ENCODE measurements at places on chromosomes 16 and 17.
A peak's percentile ranks its signal among the peaks of the same experiment; 100 is the strongest.

GRCh38 chr16:13912891-13913290 lies 7.1 kb upstream of the ERCC4 start:
- no peak for DNase-seq

GRCh38 chr17:69854225-69854780 lies 220.7 kb upstream of the KCNJ16 start:
- DNase-seq = no peak

GRCh38 chr17:55005520-55005919 lies 37.0 kb downstream of the STXBP4 start:
- DNase-seq = peak; percentile 40

GRCh38 chr17:3890878-3891219 lies 2.0 kb downstream of the CAMKK1 start:
- DNase-seq = no peak

DNA sequence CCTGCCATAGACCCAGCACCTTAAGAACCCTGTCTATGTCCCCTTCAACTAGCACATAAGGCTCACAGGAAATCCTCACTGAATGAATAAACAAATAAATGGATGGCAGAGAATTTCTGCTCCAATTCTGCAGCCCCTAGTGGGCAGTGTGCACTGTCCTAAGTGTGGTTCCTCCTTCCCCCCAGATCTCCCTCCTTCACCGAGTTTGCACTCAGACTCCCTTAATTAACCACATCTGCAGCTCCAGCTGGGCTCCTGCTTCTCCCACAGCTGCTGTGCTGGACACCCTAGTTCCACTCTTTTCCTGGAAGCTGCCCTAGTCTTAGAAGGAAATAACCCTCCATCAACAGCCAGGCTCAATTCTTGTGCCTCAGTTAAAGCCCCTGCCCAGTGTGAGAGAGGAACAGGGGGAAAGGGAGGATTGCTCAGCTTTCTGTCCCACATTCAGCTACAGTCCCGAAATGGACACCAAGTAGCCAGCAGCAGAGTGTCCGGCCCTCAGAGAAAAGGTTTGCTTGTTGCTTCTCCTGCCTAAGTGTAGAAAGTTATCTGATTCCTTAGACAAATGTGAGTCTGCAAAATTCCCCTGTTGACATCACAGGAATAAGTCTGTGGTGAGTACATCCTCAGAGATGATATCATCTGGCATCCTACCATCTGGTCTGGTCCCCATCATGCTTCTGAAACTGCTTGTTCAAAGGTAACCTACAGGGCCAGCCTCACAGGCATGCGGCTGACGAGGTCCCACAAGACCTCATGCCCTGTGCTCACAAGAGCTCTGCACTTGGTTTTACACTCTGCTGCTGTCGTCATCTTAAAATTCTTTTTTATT lies 12.3 kb downstream of the LRRC3C start:
- no peak for DNase-seq

DNA sequence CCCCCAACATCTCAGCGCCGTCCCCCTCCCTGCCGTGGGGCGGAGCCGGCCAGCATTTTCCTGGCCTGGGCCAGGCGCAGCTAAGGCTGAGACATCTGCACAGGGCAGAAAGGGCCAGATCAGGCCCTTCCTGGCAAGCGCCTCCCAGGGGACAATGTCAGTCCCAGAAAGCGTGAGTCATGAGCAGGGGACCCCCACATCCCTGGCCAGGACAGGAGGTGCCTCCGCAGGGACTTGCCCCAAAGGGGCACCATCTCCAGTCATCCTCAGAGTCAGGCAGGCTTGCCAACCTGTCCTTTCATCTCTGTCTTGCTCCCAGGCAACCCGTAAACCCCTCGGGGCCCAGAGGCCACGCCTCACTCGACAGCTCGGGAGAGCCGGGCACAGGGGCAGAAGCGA lies 43.2 kb downstream of the SOCS1 start:
- no peak for DNase-seq

GRCh38 chr17:66432996-66433551 lies 130.7 kb downstream of the PRKCA start:
- no peak for DNase-seq

DNA sequence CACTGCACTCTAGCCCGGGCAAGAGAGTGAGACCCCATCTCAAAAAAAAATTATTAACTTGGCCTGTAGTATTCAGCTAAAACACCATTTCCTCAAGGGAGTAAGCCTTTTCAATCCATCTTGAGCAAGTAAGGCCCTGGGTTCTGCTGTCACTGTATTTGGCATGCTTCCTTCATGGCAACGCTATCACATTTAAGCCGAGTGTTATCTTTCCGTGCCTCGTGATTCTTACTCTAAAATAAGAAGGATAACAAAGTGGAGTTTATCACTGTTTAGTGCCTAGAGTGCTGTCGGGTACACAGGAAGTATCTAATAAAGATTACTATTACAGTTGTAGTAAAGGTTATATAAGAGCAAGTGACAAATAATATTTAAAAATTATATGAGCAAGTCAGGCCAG lies 8.8 kb downstream of the VPS53 start:
- no peak for DNase-seq

DNA sequence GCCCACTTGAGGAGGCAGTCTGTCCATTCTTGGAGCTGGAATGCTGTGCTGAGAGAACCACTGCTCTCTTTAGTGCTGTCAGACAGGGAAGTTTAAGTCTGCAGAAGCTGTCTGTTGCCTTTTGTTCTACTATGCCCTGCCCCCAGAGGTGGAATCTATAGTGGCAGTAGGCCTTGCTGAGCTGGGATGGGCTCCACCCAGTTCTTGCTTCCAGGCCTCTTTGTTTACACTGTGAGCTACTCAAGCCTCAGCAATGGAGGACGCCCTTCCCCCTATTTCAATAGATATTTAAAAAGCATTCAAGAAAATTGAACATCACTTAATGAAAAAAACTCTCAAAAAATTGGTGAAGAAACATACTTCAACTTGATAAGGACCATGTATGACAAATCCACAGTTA lies 313.5 kb downstream of the PHKB start:
- no peak for DNase-seq

DNA sequence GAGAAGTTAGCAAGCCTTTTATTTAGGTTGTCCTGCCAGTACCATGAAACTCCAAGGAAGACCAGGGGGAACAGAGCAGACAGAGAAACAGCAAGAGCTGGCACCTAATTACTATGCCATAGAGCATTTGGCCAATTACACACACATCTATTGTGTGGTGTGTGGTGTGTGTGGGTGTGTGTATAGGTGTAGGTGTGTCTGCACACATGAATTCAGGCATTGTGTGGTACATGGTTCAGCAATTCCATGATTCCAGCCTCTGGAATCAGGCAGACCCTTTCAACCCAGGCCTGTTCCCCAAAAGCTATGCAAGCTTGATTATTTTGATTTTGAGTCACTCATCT lies 25.7 kb downstream of the IQCK start:
- DNase-seq = no peak

DNA sequence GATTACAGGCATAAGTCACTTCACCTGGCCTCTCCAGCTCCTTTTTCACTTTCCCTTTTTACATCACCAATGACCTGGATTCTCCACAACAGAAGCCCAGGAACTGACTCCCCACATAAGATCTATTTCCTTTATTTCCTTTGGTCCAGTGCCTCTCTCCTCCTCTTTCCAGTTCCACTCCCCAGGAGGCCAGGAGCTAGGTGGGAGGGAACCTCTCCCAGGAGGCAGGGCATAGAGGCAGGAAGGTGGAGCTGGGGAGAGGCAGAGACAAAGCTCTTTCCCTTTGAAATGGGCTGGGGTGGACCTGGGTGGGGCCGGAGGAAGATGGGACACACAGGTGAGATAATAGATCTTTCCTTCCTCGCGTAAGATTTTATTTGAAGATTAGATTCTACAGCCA lies 318.3 kb upstream of the TNRC6C start:
- no peak for DNase-seq

GRCh38 chr16:67552476-67552875 lies 9.8 kb upstream of the CTCF start:
- no peak for DNase-seq

DNA sequence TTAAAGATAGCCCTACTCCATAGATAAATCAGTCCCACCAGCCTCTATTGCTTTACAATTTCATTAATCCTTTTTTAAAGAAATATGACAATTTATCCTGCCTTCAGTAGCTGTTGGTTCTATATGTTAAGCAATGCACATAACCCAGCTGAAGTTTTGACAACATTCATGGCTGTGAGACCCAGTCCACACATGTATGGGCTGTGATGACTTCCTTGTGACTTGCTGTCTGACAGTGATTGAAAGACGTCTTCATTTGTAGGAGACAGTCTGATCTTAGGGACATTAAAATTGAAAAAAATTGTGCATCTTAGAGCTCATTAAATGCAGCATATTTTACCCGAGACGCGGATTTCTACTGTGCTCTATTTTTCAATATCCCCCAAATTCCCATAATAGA lies 252.0 kb upstream of the ASIC2 start:
- no peak for DNase-seq

Data from T-helper 2 cell (primary cell).